ENCODE measurements at places on chromosomes 13 and 19.
A peak's percentile ranks its signal among the peaks of the same experiment; 100 is the strongest.

DNA sequence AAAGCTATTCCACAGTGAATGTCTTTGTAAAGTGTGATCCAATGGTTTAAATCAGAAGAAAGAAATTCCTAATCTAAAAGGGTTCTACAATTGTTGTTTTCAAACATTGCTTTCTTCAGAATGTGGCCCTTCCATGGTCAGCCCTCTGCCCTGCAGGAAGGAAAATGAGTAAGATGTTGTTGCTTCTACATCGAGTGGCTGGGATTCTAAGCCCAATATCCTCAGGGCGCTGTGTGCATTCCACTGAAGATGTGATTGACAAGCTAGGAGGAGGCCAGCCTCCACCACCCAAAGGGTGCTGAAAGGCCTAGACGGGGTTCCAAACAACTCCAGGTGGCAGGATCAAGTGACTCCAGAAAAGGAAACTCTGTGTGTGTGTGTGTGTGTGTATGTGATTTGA, 316.9 kb upstream of the TSHZ3 start:
- no peak for DNase-seq

GRCh38 chr13:62067821-62068220, 652.2 kb upstream of the PCDH20 start:
- no peak for DNase-seq

- DNase-seq, result peak; percentile 44
Measured at GRCh38 chr13:99366075-99366987, 59.1 kb upstream of the GPR183 start.

GRCh38 chr13:39963612-39964011, 308.1 kb downstream of the COG6 start:
- no peak for DNase-seq

GRCh38 chr13:47337781-47338507, 441.1 kb upstream of the HTR2A start:
- no peak for DNase-seq

GRCh38 chr19:51514866-51515481, 13.4 kb upstream of the SIGLEC12 start:
- DNase-seq, result peak; percentile 55

DNA sequence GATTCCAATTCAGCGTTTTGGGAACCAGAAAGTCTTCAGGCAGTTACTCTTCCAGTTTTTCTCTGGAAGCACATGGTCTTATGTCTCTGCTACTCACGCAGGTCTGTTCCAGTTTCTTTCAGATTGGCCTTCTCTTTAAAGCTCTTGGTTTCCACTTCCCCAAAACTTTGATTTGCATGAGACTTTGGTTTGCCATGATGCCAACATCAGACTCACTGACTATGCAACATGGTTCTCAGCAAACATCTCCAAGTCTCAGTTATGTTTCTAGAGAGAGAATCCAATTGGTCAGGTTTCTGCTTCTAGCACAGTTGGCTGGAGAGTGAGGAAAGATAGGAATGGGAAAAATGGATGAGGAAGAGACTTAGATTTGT, 3.1 kb downstream of the AKAP11 start:
- DNase-seq, result no peak

- DNase-seq, result no peak
Measured at GRCh38 chr19:44792281-44792680, 14.6 kb downstream of the CBLC start.

DNA sequence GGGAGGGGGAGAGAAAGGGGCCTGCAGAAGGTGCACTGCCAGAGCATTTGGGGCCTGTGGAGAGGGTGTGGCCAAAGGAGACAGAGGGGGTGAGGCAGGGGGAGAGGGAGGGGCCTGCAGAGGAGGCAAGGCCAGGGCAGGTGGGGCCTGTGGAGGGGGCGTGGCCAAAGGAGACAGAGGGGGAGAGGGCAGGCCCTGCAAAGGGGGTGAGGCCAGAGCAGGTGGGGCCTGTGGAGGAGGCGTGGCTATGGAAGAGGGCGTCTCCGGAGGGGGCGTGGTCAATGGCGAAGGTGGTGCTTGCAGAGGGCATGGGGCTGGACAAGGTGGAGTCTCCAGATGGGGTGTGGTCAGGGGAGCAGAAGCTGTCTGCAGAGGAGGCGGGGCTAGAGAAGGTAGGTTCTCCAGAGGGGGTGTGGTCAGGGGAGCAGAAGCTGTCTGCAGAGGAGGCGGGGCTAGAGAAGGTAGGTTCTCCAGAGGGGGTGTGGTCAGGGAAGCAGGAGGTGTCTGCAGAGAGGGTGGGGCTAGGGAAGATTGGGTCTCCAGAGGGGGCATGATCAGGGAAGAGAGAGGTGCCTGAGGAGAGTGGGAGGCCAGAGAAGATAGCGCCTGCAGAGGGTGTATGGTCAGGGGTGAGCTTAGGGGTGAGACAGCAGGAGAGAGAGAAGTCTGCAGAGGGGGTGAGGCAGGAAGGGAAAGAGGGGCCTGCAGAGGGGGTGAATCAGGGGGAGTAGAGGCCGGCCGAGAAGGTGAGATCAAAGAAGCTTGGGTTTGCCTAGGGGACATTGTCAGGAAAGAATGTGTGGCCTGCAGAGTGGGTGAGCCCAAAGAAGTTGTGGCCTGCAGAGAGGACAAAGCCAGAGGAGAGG, 3.4 kb downstream of the PRR36 start:
- DNase-seq, result peak; percentile 61

DNA sequence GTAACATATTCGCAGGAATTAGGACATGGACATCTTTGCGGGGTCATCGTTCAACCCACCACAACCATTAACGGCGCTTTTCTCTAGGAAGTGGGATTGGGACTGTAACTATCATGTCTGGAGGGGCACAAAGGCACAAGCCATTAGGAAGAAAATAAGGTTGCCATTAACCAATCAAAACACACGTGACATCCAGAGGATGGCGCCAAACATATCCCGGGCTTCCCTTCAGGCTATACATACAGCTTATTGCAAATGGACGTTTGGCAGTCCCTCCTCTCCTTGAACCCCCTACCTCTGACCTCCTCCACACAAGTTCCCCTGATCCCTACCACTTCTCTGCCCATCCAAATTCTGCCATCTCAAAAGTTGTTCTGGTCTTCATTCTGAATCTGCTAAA, 26.6 kb upstream of the GSX1 start:
- no peak for DNase-seq

- DNase-seq, result no peak
Measured at GRCh38 chr19:5253406-5254110, 87.1 kb downstream of the PTPRS start.

- DNase-seq, result no peak
Measured at GRCh38 chr13:43360892-43361610, 337.7 kb downstream of the DNAJC15 start.

- DNase-seq, result no peak
Measured at GRCh38 chr13:97490702-97491307, 56.8 kb downstream of the RAP2A start.

- no peak for DNase-seq
Measured at GRCh38 chr19:27774827-27775226, 1438.1 kb downstream of the UQCRFS1 start.

- DNase-seq, result no peak
Measured at GRCh38 chr19:42023121-42023942, 29.3 kb upstream of the ATP1A3 start.

DNA sequence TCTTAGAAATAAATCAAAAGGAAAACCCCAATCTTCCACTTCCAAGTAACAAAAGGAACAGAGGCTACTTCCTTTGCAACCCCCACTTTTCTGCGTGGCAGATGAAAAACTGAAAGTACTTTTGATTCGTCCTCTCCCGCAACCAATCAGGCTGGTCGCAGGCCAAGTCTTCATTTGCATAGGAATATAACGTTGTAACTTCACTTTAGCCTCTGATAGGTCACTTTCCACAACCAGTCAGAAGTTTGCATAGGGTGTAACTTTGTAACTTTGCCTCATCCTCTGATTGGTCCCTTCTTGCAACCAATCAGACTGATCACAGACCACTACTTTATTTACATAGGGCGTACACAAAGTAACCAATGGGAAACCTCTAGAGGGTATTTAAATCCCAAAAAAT, 37.2 kb downstream of the TGDS start:
- DNase-seq, result peak; percentile 41
